ENCODE measurements at places on chromosomes 3 and 15.

GRCh38 chr3:155185631-155186071 lies 105.5 kb downstream of the MME start:
- no peak for DNase-seq

- no peak for DNase-seq
Measured at GRCh38 chr3:122572940-122573412, 4.5 kb upstream of the PARP15 start.

- no peak for DNase-seq
Measured at GRCh38 chr15:80989081-80989517, 520 bp downstream of the MESD start.

- DNase-seq: no peak
Measured at GRCh38 chr3:62139957-62140356, 233.4 kb downstream of the FEZF2 start.

DNA sequence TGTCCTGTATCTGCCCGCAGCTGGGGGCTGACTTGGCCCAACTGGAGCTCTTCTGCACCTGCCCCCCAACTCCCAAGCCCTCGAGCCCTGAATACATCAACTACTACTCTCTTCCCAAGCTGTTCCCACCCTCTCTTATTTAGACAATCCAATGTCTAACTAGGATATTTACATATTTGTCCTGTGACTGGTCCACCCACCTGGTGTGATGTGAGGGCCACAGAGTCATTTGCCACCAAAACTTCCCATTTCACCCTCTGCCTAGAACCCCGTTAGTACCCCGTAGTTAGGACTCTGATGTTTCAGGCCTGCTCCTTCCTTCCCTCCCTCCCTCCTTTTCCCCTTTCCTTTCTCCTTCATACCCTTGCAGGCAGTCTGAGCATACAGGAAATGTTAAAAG lies 6.4 kb downstream of the CPLX3 start:
- DNase-seq: no peak

- no peak for DNase-seq
Measured at GRCh38 chr3:21803604-21804003, 52.6 kb upstream of the ZNF385D start.

- no peak for DNase-seq
Measured at GRCh38 chr3:31629054-31629453, 96.3 kb downstream of the STT3B start.

- no peak for DNase-seq
Measured at GRCh38 chr15:52344592-52344991, 49.0 kb upstream of the MYO5C start.

DNA sequence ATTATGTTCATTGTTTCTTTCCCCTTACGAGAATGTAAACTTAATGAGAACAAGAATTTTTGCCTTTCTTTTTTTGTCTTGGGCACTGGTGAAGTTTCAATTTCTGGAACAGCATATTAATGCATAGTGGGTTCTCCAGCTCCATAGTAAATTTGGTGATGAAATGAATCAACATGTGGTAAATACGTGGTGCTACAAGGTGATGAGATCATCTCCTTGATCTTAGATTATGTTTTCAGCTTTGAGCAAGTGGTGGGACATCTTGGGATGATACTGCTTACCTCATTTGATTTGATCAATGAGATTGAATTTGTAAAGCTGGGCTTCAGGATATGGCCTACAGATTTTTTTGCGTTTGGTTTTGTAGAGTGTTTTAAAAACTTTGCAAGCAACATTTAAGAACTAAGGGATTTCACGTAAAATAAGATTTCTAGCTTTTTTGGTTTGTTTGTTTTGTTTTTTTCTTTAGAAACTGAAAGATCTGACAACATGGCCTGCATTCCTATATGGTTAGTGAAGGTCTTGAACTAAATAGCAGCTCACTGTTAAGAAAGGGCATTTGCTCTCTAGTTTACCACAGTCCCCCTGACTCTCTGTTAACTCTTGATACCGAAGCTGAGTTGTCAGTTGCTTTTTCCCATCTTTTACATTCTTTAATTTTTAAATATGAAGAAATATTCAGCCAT lies 45.6 kb downstream of the FNDC3B start:
- DNase-seq: no peak

DNA sequence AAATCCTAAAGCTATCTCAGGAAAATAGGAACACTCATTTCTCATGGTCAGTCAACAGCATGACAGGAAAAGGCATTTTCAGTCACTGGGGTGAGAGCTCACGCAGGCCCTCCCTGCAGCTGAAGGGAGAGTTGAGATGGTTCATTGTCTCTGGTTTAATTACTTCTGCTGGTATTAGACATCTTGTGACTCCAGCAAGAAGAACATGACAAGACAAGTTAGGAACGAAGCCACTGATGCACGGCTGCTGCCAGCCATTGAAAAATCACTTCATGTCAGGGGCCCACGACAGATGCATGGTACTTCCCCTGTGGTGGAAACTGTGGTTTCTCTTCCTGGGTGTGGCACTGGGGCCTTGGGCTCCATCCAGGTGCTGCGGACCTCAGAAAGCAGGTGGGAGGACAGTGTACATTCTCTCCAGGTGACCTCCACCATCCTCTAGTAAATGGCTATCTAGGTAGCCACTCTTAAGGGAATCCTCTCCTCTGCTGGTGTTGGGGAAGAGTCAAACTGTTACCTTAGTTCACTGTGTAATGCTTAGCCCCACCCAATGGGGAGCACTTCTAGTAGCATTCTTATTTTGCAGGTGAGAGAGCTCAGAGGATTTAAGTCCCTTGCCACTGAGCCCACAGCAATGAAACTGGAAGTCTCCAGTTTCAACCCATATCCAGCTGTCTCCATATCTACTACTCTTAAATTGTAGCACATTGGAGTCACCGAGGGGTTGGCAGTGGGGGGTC lies 274.2 kb downstream of the LRTM1 start:
- DNase-seq: no peak

DNA sequence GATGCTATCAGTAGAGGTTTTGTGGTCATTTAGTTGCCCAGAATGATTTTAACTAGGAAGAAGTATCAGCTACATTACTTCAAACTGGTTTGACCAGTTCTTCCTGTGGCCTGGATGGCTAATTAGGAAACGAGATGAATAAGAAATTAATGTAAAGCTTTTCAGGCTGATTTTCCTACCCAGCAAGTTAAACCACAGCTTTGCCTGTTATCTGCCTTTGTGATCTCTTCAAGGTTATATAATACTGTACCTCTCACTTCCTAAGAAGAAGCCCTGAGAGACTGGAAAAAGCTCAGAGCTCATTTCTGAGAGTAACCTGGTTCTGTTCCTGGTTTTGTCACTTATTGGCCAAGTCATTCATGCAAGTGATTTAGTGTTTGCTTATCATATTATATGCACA lies 782.2 kb upstream of the GOLIM4 start:
- DNase-seq: no peak

DNA sequence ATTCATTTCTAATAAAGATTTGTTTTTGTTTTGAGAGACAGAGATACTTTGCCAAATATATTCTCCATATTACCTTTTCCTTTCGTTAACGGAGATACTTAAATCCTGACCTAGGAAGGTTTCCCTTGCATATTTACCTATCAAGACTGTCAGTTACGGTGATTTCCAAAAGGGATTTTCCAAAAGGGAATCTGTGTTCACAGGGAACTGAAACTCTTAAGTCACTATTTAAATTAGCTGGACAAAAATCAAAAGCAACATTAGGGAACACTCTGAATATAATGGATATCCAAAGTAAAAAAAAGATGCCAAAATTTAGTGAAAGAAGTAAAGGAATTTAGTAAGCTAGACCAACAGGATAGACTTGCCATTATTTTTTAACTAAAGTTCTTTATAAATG lies 576 bp downstream of the LRRFIP2 start:
- no peak for DNase-seq

GRCh38 chr3:137906985-137907649 lies 102.8 kb upstream of the CLDN18 start:
- DNase-seq: no peak

GRCh38 chr3:141431411-141432378 lies 55.1 kb upstream of the RASA2 start:
- DNase-seq: no peak

- no peak for DNase-seq
Measured at GRCh38 chr3:61794341-61794740, 233.0 kb downstream of the PTPRG start.

- DNase-seq: no peak
Measured at GRCh38 chr3:177776661-177777101, 579.4 kb upstream of the TBL1XR1 start.

DNA sequence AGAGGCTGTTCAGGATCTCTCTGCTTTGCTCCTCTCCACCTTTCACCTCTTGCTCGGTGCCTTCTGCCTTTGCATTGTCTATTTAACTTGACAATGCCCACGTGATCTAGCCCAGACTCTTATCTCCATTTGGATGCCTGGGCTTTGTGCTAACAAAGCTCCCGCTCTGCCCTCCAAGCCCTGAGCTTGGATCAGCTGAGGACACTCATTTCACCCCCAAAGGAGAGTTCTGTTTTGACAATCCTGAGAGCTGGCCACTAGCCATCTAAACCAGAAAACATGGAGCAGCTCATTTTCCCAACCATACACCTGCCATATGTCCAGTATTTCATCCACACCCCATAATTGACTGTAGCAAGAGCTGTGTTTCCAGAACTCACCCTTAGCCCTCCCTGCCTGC lies 12.8 kb downstream of the GPR176 start:
- DNase-seq: no peak

- DNase-seq: no peak
Measured at GRCh38 chr3:19029837-19030521, 118.3 kb upstream of the KCNH8 start.

DNA sequence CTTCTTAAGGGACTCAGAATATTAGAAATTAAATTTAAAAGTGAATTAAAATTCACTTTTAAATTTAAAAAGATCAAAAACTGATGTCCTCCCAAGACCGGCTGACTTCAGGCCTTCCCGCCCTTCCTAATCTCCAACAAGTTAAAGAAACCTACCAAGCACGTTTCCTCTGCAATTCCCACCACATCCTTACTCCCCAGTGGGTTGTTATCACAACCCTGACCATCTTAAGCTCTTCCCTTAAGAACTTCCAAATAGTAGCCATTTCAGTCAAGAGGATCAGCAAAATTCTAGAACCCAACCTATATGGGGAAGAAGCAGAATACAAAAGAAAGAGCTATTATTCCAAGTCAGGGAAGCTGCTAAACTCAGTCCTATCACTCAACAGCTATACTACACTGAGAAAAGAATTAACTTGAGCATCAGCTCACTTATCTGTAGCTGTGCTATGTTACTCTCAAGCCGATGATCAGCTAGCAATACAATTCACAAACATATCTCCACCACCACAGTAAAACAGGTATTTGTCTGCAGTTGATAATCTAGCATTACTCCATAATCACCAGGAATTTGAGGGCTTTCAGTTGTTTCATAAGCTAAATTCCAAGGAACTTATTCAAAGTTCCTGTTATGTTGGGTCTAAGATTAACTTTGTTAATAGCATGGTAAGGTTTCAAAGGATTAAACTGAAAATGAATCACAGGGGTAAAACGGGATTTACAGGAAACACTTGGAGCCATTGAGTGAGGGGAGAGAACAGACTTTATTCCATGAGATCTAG lies 14.3 kb downstream of the ABCC5 start:
- DNase-seq: no peak

- DNase-seq: no peak
Measured at GRCh38 chr15:82129761-82130160, 83.9 kb upstream of the MEX3B start.

- DNase-seq: no peak
Measured at GRCh38 chr3:126990024-126990700, 7.2 kb downstream of the PLXNA1 start.

DNA sequence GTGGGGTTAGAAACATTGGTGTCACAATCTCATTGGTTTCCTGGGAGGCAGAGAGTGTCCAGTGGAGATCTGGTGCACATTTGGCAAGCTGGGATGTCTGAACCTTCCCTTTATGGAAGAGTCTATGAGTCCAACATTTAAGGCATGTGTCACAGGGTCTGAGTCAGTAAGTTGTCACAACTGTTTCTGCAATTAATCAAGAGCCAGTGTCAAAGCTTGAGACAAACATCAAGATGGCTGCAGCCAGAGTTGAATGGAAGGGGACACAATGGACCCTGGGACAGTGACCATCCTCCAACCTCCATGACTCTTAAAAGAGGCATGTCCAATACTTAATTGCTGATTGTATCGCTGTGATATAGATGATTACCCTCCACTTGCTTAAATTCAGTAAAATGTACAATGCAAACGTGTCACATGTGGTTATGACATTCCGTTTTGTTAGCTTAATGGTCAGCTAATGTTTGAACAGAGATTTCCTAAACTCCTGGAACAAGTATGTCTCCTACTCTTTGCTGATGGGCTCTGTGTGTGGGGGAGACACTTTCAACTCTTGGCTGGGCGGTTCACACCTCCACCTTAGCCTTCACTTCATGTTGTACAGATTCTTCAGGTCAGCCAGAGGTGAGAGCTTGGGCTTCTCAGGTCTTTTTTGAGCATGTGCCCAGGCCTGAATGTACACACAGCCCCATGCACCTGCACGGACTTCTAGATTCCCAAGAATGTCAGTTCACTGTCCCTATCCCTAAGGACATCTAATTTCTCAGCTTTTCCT lies 79.9 kb upstream of the PRR23E start:
- no peak for DNase-seq

DNA sequence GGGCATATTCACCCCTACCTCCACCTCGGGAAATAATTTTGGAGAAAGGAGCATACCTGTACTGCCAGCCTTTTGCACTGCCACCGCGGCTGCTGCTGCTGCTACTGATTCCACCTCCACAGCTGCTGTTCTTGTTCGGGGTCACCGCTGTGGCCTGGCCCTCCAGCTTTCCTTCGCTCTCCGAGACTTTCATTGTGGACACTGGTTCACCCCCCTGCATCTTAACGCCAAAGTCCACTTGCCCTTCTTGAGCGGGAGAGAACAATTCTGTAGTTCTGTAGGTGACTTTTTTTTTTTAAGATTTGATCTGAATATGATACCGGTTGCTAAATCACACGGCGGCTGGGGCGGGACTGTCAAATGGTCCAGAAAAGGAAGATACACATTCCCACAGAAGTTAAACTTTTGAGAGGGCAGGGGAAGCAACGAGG lies 701 bp downstream of the OSBPL11 start:
- no peak for DNase-seq

DNA sequence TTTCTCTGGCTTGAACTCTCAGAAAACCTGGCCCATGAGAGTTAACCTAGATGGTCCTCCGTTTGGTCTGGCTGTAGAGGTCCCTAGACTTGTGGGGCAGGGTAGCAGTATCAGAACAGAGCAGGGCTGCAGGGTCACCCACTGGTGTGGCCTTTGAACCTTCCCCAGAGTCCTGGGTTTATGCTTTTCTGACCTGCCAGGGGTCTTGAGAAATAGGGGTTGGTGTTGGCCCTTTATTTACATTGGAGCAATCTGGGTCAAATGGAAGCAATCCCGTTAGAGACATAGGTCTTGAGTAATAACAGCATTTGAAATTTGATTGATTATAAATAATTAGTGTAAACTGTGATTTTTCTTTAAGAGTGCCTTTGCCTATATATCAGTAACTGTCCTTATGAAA lies 23.8 kb downstream of the DLEC1 start:
- DNase-seq: no peak

DNA sequence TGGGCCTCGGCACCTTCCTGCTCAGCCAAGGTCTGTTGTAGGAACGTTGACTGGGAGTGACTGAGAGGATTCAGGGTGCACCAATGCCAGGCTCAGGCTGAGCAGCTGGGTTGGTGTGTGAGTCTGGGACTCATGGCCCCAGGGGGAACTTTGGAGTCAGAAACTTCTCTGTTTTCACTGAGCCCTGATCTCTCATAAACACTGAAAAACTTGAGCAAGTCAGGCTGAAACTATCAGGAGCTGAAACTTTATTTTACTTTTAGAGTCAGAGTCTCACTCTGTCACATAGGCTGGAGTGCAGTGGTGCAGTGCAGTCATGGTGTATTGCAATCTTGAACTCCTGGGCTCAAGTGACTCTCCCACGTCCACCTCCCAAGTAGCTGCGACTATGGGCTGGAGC lies 3.0 kb downstream of the TRAK1 start:
- no peak for DNase-seq

Measured in central memory CD4-positive, alpha-beta T cell (primary cell).